ENCODE measurements at places on chromosomes 6 and 20.

- no peak for DNase-seq
Measured at GRCh38 chr6:108841377-108841855, 6.8 kb upstream of the ARMC2 start.

DNA sequence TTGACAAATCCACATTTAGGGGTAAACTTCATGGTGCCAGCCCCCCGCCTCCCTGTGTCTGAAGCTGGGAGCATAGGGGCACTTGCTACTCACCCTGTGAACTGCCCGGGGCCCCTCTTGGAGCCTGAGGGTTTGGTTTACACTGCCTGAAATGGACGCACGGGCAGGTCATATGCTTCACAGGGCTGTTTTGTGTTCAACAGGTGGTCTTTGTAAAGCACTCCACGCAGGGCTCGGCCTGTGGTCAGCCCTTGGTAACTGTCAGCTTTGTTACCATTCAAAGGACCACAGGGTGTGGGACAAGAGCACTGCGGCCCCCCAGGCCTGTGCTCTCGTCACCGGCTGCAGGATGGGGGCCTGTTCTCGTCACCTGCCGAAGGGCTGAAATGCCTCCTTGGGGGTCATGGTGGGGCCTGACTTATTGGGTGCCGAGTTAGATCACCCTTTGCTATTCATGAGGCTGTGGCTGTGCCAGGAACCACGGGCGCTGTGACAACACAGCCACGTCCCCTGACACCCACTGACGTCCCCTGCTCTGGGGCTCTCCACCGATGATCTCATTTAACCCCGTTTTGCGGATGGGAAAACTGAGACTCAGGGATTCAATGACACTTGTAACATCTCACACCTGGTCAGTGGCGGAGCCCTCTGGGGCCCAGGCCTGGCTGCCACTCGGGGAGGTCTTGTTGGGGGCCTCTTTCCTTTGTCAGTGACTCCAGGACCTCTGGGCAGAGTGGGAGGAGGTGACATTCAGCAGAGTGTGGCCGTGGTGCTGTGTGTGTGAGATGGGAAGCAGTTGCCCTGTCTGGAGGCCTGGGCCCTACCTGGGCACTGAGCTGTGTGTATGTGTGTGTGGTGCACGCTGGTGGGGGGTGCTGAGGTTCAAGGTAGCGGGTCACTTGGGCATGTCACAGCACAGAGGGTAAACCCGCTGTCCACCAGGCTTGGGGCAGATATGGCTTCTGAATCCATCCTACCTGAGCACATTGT, 24.9 kb downstream of the ZBP1 start:
- no peak for DNase-seq

DNA sequence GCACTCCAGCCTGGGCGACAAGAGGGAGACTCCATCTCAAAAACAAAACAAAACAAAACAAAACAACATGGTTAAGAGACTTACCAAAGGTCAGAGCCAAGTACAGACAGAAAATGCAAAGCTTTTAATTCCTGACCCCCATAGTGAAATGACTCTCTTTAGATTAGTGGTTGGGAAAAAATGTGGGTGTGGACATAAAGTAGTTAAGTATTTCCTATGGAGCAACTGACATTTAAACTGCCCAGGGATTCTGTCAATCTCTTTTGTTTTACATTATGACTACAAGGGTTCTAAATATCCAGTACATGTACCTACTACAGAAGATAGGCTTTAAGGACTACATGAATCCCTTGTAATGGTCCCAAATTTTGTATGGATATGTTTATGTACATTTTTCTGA, 75.1 kb downstream of the IRAK1BP1 start:
- no peak for DNase-seq

DNA sequence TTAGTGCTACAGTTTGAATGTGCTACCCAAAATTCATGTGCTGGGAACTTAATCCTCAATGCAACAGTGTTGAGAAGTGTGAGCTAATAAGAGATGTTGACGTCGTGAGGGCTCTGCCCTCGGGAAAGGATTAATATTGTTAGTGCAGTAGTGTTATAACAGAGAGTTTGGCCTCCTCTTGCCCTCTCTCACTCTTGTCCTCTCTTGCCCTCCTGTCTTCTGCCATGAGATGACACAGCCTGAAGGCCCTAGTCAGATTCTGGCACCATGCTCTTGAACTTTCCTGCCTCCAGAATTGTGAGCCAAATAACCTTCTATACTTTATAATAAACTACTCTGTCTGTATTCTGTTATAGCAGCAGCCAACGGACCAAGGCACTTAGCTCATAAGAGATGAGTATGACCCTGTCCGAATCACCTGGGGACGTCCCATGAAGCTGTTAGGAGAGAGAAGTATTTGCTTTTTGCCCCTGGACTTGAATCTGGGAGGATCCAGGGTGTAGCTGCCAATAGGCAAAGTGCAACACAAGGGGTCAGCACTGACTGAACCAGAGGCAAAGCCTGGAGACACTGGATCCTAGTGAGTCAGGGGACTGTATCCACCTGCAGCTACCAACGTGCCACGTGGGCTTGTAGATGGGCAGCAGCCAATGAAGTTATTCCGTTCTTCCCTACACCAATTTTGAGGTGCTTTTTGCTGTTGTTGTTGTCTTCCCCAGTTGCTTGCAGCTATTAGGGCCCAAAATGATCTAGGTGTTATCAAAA, 233.7 kb downstream of the THBS2 start:
- no peak for DNase-seq

DNA sequence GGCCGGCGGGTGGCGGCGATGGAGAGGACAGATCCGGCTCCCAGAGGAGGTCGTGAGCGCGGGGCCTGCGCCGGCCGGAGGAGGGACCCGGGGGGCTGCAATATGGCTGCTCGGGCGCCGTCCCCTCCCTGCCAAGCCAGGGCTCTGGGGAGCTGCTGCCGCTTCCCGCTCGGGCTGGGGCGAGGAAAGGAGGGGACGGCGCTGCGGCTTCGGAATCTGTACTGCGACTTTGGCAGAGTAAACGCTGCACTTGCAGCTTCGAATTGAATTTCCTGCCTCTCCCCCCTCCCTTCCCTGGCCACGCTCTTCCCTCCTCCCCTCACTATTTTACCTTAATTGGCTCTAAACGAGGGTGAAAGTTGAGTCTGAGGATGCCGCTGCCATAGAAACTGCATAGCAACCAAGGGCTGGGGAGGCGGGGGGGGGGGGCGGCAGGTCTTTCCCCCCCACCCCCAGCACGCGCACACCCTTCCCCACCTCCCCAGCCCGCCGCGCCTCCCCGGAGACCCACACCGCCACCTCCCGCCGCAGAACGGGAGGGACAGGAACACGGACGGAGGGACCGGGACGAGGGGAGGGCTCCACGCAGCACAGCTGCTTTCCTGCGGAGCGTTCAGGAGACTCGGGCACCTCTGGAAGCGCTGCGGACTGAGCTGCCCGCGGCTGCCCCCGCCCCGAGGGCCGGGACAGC, 93.9 kb downstream of the RNASET2 start:
- peak; percentile 42 for DNase-seq

GRCh38 chr20:12409501-12409900, 491.8 kb downstream of the BTBD3 start:
- DNase-seq: no peak

DNA sequence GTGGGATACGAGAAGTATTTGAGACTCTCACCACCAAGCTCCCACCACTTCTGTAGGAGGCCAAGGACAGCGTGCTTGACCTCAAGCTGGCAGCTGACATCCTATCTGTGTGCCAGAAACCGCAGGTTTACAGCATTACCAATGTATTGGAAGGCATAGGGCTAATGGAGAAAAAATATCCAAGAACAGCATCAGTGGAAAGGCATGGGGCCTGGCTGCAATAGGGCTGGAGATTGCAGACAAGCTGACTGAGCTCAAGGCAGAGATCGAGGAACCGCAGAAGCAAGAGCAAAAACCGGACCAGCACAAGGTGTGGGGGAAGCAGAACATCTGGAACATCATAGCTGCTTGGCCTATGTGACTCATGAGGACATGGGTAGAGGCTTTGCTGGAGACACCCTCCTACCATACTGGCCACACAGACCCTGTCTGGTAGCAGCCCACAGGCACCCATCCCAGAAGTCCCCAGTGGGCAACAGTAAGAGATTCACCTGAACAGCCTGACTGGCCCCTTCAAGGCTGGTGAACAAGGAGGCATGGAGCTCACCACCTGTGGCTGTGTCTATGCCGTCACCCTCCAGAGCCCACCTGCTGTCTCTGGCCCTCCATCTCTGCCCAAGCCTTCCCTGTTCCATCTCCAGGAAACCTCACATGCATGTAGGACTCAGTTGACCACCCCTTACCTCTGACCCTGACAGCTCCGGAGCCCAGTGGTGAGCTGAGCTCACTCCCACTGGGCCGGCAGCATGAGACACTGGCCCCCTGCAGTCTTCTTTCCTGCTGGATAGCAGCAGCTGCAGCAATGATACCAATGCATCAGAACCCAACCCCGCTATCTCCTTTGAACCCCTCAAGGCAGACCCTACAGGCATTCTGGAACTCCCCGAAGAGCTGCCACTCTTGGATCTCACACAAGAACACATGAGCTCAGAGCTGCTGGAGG, 171.1 kb downstream of the KIF6 start:
- DNase-seq: no peak

GRCh38 chr6:2695454-2696095, 55.1 kb downstream of the MYLK4 start:
- peak; percentile 30 for DNase-seq

GRCh38 chr6:63883597-63883996, 248.0 kb downstream of the PHF3 start:
- DNase-seq: no peak

- DNase-seq: no peak
Measured at GRCh38 chr20:62622877-62623487, 19.3 kb upstream of the SLCO4A1 start.

DNA sequence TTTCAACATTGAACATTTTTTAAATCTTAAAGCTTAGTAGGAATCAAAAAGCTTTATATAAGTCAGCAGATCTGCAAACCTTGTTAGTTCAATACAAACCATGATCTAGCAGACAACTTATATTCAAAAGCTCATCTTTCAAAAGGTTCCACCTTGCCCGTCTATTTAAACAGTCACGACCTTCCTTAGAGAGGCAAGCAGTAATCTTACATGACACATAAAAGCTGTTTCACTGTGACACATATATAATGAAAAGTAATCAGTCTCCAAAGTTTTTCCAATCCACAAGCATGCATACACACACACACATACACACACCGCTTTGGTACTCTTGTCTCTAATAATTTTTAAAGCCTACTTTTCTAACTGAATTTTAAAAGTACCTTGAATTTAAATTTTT, 12.9 kb downstream of the SOD2 start:
- DNase-seq: no peak

DNA sequence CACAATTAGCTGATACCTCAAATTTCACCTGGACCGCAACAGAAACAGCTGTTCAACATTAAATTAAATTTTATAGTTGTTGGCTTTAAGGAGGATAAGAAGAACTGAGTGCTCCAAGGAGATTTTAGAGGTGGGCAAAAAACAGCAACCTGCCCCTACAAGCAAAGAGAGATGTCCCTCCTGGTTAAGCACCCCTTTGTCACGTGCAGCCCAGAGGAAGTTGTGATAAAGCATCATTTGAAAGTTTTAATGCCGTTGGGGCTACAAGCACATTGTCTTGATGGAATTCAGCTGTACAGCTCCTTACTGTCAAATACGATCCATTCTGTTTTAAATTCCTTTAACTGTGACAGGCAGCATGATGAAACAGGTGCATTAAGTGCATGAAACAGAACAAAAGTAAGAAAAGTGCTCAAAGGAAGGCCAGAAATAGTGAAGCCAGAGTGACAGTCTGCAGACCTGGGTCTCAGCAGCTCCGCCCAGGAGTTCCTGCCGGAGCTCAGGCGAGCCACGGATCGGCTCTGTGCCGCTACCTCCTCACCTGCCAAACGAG, 195.0 kb downstream of the GMPR start:
- DNase-seq: no peak

DNA sequence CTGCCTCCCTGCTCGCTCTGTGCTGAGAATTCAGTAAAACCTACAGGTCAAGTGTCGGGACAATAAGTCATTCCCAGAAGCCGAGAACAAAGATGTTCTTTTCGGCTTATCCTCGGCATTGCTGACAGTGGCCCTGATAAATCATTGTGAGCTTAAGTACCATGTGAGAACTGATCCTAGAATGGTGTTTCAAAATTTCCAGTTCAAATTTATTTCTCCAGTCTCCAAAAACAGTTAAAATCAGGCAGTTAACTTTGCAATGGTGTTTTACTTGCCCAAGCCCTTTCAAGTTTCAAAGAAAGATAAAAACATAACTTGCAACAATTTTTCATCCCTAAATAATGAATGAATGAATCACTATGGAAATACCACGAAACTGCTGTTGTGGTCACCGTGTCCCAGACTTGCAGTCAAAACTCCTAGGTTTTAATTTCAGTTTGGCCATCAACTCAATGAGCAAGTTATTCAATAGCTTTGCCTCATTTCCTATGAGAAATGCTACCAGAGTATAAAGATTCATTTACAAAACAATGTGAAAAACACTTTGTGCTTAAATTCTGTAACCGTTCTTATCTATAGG, 4.3 kb downstream of the ATP5F1E start:
- DNase-seq: no peak

- DNase-seq: peak; percentile 88
Measured at GRCh38 chr20:5205348-5206210, 78.8 kb downstream of the CDS2 start.

DNA sequence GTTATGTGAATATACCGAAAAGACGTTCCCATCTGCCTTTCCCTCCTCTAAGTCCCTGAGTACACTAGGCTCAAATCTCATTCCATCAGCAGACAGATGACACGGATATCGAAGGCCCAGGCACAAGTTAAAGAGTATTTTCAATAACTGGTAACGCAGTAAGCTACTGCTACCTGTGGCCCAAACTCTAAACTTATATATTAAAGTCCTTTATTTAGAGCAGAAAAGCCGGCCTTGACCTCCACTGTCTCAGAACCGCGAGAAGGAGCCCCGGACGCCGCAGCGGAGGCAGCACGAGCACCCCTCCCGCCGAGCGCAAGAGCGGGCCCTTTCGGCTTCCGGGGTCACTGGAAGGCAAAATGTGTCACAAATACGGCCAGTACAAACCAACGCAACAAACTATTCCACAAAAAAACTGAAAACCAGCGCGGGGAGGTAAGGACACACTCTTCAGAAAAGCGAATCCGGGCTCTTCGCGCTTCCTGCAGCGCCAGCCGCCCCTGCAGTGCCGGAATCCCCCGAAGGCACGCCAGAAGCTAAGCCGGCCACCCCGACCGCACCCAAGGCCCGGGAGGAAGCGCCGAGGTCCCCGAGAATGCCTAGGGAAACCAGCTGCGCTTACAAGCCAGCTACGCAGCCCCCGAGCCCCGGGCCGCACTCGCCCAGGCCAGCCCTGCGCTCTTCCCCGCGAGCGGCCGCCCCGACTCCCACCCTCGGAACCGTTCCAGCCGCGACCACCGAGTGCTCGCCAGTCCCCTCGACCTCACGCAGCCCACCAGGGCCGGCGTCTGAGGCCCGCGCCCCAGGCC, 681 bp downstream of the DIDO1 start:
- DNase-seq: peak; percentile 49

GRCh38 chr20:31840906-31841816, 4.2 kb downstream of the FOXS1 start:
- no peak for DNase-seq

DNA sequence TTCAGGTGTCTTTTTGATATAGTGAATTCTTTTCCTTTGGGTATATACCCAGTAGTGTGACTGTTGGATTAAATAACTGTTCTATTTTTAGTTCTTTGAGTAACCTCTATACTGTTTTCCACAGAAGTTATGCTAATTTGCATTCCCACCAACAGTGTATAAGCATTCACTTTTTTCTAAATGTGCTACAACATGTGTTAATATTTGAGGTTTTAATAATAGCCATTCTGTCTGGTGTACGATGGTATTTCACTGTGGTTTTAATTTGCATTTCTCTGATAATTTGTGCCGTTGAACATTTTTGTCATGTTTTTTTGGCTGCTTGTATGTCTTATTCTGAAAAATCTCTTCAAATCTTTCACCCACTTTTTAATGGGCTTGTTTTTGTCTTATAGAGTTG, 563.5 kb downstream of the GRIK2 start:
- DNase-seq: no peak

GRCh38 chr6:37690964-37691735, 6.5 kb downstream of the MDGA1 start:
- no peak for DNase-seq

Data from hepatocyte (in vitro differentiated cells).